ENCODE measurements at places on chromosomes 12 and 14.

- no peak for DNase-seq
Observed at GRCh38 chr14:93133464-93133863, 17.7 kb upstream of the ITPK1 start.

- DNase-seq: no peak
Observed at GRCh38 chr12:61523276-61523992, 736.8 kb upstream of the USP15 start.

- no peak for DNase-seq
Observed at GRCh38 chr12:4518106-4518728, 20.5 kb upstream of the RAD51AP1 start.

GRCh38 chr12:27592548-27592947, 68.5 kb downstream of the PPFIBP1 start:
- DNase-seq: no peak

Measured in right lung (tissue), 10 donors.